GM23338 (cell line): ENCODE measurements at places on chromosomes 4 and X. TPM values are rescaled to one million over a fixed set of nuclear protein-coding genes. Genes with fewer than 3 reads are reported as not detected.

DNA sequence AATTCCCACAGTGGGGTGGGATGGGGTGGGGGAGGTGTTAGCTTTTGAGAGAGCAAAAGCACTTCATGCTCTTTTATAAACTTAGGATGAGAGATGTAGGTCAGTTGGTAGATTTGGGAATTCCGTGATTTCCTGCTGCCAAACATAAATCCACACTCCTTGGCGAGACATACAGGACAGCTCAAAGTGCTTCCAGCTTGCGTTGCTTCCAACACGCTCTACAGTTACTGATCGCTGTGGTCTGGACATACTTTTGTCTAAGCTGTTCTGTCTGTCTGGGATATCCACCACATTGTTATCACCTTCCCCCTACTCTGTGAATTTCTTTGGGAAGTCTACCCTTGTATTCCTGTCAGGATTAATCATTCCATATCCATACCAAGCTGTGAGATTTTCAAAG is 117.5 kb downstream of the RAPGEF2 start:
- DNase-seq: no peak

RTL5 gene
- 0.35 and 0.94 TPM in 2 replicates for total RNA-seq

ZDHHC15 gene
- 4.3 and 4.7 TPM in 2 replicates for total RNA-seq

RAB39B gene
- 11.1 and 11.3 TPM in 2 replicates for total RNA-seq

DNA sequence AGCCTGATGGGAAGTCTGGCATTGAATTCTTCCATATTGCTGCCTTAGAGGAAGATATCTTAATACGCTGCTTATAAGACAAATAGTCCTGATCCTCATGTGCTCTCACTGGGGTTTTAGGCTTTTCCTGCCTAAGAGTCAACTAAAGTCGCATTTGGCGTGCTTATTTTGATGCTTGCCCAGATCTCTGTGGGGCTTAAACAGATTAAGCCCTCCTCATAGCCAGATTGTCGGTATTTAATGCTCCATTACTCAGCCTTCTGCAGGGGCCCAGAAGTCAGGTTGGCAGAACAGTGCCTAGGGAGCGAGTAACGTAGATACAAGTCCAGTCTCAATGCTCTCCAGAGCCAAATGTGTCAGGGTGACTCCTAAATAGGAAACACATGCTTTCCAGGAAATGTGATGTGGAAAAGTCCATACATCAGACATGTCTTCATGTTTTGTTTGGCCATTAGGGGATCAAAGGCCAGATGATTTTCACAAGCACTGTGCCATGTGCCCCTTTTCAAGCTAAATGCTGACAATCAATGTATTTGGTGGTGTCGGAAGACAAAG is 262.8 kb downstream of the PRDM5 start:
- DNase-seq: no peak

RHOH gene
- total RNA-seq: 2.7 and 3.7 TPM in 2 replicates

SLC2A9 gene
- 0.21 TPM in 1 of 2 replicates, not detected in the other for total RNA-seq

RASGEF1B gene
- 2.8 and 5.3 TPM in 2 replicates for total RNA-seq

- DNase-seq: no peak
These were observed 199.8 kb upstream of the WDFY3 start for GRCh38 chr4:85166318-85166717.

HAND2 gene
- total RNA-seq: not detected in 2 replicates

- DNase-seq: no peak
These were observed 21.7 kb upstream of the TBC1D8B start for GRCh38 chrX:106780664-106781377.

- DNase-seq: no peak
These were observed 136.8 kb upstream of the RAPGEF2 start for GRCh38 chr4:158966091-158966490.

DNA sequence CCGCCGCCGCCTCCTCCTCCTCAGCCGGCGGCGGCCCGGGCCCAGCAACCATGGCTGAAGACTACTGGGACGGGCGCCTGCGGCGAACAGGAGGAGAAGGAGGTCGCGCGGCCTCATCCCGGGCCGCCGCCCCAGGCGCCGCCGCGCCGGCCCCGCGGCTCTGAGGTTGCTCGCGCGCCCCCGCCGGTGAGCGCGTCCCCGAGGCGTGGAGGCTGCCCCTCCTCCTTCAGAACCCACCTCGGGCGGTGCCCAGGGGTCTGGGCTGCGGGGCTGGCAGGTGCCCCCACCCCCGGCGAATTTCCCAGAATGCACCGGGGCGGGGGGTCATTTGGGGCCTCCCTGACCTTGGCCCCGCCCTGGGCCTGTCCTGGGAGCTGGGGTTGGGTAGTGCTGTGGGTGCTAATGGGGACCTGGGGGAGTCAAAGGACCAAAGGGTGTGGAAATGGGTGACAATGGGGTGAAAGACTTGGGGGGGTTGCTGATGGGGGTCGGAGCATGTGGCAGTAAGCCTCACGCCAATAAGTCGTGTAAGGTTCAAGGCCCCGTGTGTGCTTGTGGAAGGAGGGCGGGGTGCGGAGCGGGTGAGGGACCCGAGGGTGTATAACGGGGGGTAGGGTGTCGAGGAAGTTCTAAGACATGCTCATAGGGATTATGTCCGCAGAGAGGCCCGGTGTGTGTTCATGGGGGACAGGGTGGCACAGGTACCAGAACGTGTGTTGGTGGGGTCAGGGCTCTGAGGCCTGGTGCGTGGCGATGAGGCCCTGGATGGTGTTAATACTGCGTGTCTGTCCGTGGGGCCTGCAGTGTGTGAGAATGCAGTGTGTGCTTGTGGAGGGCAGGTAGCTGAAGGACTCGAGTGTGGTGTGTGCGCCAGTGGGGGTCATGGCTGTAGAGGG is 687 bp downstream of the CDK16 start:
- peak; percentile 48 for DNase-seq

DNA sequence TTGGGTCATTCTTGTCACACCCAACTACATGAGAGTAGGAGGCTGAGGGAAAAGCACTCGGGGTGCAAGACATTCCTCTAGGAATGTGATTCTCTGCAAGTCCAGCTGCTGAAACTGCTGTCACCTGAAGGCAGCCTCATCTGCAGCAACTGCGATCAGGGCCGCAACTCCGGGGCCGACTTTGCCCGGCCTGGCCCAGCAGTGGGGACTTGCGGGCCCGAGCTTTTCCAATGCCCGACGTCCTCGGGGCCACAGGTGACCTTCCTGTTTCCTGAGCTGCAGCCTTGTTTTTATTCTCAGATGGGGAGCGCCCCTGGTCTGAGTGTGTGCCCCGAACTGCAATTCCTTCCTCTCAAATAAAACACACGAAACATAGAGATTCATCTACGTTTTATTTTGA is 104.7 kb upstream of the NKX1-1 start:
- DNase-seq: no peak

- DNase-seq: no peak
These were observed 67.5 kb upstream of the BMP3 start for GRCh38 chr4:80963051-80963450.

DNA sequence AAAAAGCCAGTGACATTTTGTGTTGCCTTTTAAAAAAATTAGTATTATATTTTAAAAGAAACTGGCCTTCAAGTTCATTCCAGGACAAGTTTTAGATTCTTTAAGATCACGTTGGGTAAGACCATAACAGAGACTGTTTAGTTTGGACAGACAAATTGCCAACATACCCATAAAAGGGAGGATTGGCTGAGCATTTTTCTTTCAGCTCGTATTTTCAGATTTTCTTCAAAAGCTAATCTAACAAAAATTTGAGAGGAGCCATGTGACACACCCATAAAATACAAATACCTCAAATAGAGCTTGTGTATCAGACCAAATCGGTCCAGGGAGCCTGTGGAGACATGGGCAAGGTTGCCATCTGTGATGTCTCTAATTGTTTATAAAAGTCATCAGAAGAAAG is 74.6 kb upstream of the C1QTNF7 start:
- no peak for DNase-seq

DCAF8L2 gene
- total RNA-seq: not detected in 2 replicates

LRIT3 gene
- 0.14 and 0.43 TPM in 2 replicates for total RNA-seq

DNA sequence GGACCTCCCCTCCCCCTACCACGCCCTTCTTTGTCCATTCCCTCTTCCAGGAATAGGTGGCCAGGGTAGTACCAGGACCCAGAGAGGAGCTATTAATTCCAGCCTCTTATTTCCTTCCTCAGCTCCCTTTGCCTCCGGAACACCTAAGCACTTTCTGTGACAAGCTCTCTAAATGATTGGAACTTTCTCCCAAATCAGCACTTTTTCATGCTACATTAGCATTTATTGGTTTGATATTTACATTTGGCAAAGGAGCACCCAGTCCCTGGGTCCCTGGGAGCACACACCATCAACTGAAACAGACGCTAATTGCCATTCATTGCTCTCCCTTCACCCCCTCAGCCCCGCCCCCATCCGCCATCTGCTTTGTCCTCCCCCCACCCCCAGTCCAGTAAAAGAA is 182.0 kb upstream of the BCOR start:
- no peak for DNase-seq
